NCI-H1436 treated with DMSO at 0.1 percent for 48 hours (cell line): ENCODE measurements at places on chromosomes 2 and 18.

DNA sequence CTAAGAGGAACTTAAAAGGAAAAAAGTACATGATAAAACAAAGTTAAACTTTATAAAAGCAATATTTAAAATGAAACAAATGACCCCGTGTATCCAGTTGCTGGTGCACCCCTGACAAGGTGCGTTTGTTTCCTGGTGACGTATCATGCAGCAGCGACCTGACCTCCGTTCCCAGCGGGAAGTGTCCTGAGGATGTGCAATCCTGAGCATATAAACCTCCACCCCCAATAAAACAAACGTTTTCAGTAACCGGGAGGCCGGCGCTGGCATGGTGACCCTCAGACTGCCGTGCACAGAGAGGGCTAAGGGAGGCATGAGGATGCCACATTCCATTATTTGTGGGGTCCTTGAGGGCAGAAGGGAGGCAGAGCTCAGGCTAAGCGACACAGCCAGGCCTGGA lies 14.8 kb downstream of the SLC66A2 start:
- no peak for DNase-seq

GRCh38 chr2:227472265-227473121 lies 537 bp downstream of the AGFG1 start:
- no peak for DNase-seq

DNA sequence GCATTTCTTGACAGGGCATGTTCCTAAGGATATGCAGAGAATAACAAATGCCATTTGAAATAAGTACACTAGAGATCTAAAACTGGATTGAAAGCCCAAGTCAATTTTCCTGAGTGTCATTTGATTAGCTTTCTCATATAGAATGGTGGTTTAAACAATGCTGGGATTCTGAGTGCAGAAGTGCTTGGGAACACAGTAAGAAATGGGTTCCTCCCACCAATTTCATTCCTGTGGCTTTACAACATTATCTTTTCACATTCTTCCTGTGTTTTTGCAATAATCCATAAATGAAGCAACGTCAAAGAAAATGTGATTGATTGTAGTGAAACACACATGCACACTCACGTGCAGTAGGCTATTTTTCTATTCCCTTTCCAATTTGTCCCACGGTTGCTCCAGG lies 1858.4 kb upstream of the PIK3C3 start:
- no peak for DNase-seq

DNA sequence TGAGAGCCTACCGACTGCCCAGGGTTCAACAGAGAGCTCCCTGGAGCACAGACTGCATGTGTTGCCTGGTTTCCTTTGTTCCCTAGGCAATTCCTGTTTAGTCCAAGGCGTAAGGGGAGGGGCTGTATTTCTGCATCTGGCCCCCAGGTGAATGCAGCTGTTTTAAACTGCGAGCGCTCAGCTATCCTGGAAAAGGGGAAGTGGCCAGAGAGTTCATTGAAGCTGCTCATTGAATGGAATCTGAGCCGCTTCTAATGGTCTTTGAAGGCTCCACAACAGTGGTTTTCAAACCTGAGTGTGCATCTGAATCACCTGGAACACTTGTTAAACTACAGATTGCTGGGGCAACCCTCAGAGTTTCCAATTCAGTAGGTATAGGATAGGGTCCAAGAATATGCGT lies 18.1 kb downstream of the MAPK4 start:
- no peak for DNase-seq

DNA sequence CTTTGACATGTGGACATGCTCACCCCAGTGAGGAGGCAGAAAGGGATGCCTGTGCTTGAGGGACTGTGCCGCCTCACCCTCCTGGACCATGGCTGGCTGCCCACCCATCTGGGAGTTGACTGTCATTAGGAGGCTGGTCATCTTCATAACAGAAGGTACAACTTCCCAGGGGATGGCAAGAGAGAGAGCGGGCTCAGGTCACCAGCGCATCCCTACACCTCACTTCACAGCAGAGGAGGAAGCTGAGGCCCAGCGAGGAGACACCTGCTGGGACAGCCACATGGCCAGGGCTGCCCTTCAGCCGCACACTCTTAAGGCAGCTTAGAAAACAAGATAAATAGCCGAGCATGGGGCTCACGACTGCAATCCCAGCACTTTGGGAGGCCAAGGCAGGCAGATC lies 59.4 kb downstream of the ADCY3 start:
- no peak for DNase-seq

DNA sequence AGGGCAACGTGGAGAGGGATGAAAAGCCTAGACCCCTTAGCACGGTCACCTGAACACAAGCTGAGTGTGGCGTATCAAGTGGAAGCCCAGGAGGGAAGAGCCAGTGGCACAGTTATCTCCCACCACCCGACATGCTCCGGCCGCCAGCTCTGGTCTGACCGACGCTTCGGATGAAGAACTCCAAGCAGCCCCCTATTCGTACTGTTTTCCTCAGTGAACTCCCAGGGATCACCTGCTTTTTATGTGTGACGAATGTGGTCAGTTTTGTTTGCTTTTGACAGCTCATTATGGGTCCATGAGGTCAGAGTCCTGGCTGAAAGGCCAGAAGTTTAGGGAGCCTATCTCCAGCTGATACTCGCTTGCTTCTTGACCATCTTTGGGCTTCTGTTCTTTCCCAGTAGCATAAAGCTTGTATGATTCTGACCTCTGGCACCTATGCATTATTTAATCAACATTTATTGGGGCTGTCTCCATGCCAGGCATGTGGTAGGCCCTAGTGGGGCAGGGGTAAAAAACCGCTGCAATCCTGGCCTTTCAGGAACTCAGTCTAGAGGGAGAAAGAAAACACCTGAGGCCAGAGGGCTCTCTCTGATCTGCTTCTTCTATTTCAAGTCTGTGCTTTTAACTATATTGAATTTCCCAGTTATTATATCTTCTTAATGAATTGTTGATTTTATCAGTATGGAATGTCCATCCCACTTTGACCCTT lies 33.0 kb upstream of the MRPL33 start:
- DNase-seq: no peak

DNA sequence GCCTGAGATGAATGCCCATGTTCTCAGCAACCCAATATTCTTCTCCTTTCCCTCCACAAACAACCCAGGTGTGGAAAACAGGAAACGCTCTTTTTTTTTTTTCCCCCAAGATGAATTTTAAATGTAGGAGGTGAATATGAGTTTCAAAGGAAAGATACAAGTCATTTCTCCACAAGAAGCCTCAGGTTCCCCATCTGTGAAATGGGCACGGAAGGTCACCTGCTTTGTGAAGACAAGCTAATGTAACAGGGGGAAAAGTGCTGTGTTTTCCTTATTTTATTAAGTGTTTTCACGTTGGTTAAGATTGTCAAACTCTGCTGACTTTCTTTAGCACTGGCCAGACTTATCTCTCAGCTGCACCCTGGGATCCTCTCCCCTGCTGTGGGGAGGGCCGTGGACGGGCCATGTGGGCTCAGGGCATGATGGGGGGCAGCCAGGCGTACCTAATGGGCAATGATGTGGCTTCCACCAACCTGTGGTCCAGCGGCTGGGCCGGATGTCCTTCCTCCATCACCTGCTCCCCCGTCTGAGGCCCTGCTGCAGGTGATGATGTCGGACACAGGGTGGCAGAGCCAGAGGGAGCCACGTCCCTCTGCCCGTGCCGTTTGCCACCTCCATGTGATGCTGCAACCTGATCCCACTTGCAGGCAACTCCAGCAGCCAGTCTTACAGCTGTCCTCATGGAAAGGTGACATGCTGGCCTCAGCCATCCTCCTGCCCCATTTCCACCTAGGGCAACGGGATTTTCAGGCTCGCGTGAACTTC lies 130.0 kb upstream of the PXDN start:
- no peak for DNase-seq

- DNase-seq: no peak
These were observed 148.6 kb downstream of the GALNT1 start for GRCh38 chr18:35729991-35730668.

GRCh38 chr18:31702449-31702848 lies 18.1 kb upstream of the B4GALT6 start:
- DNase-seq: no peak

GRCh38 chr2:26298286-26298637 lies 47.7 kb upstream of the SELENOI start:
- no peak for DNase-seq

GRCh38 chr2:42835577-42836371 lies 43.4 kb upstream of the HAAO start:
- DNase-seq: no peak

- DNase-seq: no peak
These were observed 19.4 kb downstream of the ZEB2 start for GRCh38 chr2:144500563-144500962.

DNA sequence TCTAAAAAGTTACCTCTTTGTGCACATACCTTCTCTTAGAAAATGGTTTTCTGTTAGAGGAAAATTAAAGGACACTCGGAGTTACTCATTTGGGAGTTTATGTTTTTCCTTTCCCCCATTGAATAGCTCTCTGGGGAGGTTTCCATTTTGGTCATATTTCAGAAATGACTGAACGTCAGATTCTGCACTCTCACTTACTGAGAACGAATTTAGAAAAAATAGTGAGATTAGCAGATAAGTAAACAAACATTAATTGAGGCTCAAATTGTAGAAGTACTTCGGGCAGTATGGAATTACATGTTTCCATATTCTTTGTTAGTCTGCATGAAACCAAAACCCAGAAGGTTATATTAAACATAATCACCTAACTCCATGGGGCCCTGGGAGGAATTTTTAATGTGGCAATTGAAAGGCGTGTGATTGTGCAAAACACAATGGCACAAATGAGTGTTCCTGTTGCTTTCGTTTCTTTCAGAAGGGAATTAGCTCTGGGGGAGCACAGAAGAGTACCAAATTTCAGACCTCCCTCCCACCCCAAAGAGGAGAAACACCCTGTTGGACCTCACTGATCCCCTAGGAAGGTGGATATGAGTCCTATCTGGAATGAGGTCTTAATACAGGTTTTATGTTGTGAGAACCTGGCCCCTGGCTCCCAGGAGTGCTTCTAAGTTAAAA lies 212.3 kb downstream of the BCL2 start:
- DNase-seq: no peak

- no peak for DNase-seq
These were observed 47.5 kb upstream of the ACSL3 start for GRCh38 chr2:222813177-222813843.

GRCh38 chr18:3875961-3876360 lies 426.0 kb downstream of the TGIF1 start:
- DNase-seq: no peak

- DNase-seq: no peak
These were observed 11.2 kb upstream of the SH3RF3 start for GRCh38 chr2:109117780-109118179.

DNA sequence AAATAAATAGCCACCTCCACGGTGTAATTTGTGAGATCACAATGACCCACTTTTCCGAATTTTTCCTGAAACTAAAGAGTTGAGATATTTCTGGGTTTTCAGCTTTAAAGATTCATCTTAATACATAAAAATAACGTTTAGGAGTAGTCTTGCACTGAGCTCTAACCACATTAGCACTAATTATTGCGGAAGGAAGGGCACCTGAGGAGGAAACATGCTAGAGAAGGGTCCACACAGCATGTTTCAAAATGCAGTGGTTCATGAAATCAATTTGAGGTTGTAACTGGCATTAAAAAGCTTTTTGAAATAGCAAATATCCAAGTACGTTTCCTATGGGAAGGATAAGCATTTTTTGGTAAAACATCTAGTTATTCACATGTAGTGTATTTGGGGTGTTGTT lies 8.4 kb downstream of the INPP4A start:
- no peak for DNase-seq

- no peak for DNase-seq
These were observed 6.9 kb downstream of the ALLC start for GRCh38 chr2:3664925-3665324.
